ENCODE measurements at places on chromosomes 5 and 9.

- no peak for DNase-seq
Observed at GRCh38 chr5:94908889-94909480, 290.5 kb downstream of the SLF1 start.

GRCh38 chr5:127961763-127962145 is 121.8 kb upstream of the SLC12A2 start:
- no peak for DNase-seq

DNA sequence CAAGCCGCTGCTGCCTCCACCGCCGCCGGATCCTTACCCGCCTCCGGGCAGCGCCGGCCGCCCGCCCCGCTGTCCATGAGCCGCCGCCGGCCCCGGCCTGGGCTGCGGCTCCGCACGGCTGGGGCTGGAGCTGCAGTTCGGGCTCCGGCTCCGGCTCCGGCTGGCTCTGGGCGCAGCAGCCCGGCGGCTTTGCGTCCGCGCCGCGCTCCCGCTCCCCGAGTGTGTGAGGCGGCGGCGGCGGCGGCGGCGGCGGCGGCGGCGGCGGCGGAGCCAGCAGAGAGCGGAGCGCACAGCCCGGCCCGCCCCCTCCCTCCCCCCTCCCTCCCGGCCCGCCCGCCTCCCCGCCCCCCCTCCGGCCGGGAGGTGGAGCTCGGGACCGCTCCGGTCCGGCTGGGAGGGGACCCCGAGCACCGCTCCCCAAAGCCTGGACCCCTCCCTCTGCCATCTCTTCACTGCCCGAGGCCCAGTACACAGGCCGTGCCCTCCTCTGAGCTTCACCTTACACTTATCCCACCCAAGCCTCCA is at the start of gene PCDH1:
PCDH1 (minus strand) TSS at position 225 of the 525 bp plus-strand sequence; CDS start at position 77, 148 bp downstream.
- no peak for DNase-seq

DNA sequence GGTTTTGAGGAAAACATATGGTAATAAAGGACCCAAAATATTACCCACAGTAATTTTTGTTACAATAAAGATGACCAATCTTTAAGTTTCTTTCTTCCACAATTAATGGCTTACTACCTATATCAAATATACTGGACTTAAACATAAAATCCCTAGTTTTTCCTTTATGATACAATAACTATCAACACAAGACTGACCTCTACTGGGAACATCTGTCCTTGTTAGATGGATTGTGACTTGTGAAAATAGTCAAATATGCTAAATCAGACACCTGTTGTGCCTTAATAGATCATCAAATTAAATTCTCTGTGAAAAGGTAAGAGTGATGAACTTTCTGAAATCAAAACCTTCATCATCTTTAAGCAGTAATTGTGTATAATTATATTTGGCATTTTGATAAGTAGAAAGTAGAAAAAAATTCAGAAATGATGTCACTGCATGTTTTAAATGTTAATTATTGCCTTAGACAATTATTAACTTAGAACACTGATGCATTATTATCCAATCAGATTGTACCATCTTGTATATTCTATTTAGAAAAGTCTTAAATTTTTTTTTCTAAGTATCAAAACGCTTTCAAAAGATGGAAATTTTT is 113.6 kb downstream of the DEPDC1B start:
- no peak for DNase-seq

DNA sequence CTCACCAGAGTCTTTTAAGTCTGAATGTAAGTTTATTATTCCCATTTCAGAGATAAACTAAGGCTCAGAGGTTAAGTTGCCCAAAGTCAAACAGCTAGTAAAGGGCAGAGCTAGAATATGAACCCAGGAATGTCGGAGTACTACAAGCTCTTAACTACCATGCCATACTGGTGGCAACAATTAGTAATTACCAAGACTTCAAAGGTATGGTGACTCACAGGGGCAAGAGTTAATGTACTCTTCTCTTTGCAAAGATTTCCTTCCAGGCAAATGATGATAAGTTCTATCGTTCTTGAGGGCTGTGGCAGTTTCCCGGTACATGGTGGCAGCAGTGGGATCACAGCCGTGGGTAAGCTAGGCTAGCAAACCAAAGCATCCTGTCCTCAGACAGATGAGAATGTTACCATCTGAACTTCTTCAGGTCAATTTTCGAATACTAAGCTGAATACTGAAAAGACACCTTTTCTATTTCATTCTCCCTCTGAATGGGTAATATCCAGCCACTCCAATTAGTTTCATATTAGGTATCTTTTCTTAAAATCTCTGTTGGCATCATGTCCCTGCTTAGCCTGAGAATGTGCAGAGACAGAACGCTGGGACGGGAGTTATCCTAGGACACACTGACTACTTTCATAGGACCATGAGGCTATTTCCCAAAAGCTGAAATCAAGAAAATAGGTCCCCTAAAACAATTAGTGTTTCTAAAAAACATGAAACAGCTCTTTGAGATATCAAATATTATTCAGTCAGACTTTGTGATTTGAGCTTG is 117.0 kb upstream of the NR5A1 start:
- DNase-seq, result no peak

DNA sequence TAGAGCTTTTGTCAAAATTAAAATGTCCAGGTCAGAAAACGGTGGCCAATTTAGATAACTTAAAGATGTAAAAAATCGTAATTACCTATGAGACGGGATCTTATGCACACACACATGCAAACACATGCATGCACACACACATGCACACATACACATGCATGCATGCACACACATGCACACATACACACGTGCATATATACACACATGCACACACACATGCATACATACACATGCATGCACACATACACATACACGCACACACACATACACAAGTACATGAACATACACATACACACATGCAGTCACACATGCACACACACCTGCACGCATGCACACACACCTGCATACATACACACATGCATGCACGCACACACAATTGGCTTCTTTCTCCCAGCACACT is 362.0 kb downstream of the IRX1 start:
- no peak for DNase-seq

GRCh38 chr9:77453825-77454647 is 194.1 kb downstream of the GNA14 start:
- no peak for DNase-seq

DNA sequence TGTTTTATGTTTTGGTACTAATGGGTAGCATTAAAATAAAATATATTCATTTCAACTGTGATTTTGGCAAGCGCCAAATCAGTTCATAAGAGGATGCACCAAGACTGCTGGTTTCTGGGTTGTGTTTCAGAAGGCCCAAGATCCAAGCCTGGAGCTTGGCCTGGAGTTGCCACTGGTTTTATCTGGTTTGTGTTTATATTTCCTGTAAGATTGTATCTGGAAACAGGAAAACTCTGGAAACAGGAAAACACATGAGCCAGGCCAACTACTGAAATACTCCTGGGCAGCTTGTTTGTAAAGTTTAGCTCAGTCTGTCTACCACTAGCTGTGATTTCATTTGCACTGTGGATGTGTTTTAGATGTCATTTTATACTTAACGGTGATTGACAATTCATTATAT is 5.5 kb downstream of the FSTL4 start:
- DNase-seq, result no peak

DNA sequence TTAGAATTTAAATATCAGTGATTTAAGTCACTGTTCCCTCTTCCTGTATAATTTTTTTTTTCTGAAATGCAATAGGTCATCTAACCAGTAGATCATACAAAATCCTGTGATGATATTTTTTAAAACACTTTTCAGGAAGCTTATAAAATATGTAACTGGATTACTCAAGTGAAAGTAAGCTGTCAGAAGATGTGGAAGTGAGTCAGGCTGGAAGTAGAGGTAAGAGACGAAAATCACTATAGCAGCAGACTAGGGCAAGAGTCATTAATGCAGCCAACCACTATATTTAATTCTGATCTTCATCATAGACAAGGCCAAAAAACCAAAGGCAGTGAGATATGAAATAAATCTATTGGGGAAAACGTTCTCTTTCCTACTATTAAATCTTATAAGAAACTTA is 65.7 kb upstream of the C6 start:
- no peak for DNase-seq

All from activated CD8-positive, alpha-beta memory T cell treated with anti-CD3 and anti-CD28 coated beads for 1 hour (primary cell).